ENCODE measurements at places on chromosomes 6 and 20. TPM values are rescaled to one million over a fixed set of nuclear protein-coding genes. Genes with fewer than 3 reads are reported as not detected.

Gene SKIC2
- 47.9 TPM for total RNA-seq

Gene EPPIN
- total RNA-seq, result not detected

Gene GMDS
- total RNA-seq, result 32.4 TPM

Gene VSX1
- not detected for total RNA-seq

Gene E2F1
- total RNA-seq, result 1.4 TPM

Gene PKIB
- total RNA-seq, result not detected

Gene RAB32
- 23.2 TPM for total RNA-seq

Gene RPL10A
- 1,089 TPM for total RNA-seq

Gene SLC13A3
- 5.7 TPM for total RNA-seq

Gene MLIP
- total RNA-seq, result 383 TPM
